ENCODE measurements at places on chromosomes 1 and 21. TPM values are rescaled to one million over a fixed set of nuclear protein-coding genes. Genes with fewer than 3 reads are reported as not detected.
A peak's percentile ranks its signal among the peaks of the same experiment; 100 is the strongest.

The MAEL gene
- not detected for total RNA-seq

- peaks cover 25% of the 10 kb centered on the region for H3K4me1 ChIP-seq
- H3K27ac ChIP-seq, result no peak overlapping the region
- H3K4me3 ChIP-seq, result peak overlapping the region; percentile 69
- no peaks in the 10 kb centered on the region for H3K36me3 ChIP-seq
Observed at GRCh38 chr21:17513214-17514123, 626 bp downstream of the CXADR start.

The OR2T33 gene
- total RNA-seq, result not detected

- peak overlapping the region; percentile 89 for H3K27ac ChIP-seq
- H3K27me3 ChIP-seq, result peaks cover 13% of the 10 kb centered on the region
- H3K4me3 ChIP-seq, result no peak overlapping the region
- DNase-seq, result no peak
- no peaks in the 10 kb centered on the region for H3K36me3 ChIP-seq
Observed at GRCh38 chr1:84299536-84300170, 1.9 kb upstream of the SAMD13 start.

- H3K4me3 ChIP-seq, result no peak overlapping the region
- no peaks in the 10 kb centered on the region for H3K4me1 ChIP-seq
- DNase-seq, result no peak
- no peaks in the 10 kb centered on the region for H3K36me3 ChIP-seq
Observed at GRCh38 chr1:166418344-166418933, 251.6 kb upstream of the FAM78B start.
